ENCODE measurements at places on chromosomes 7 and 10. TPM values are rescaled to one million over a fixed set of nuclear protein-coding genes. Genes with fewer than 3 reads are reported as not detected.
A peak's percentile ranks its signal among the peaks of the same experiment; 100 is the strongest.

The OR2A5 gene
- 0.04 TPM for polyA plus RNA-seq

The MYL10 gene
- 0.35 TPM for polyA plus RNA-seq

The STAG3 gene
- polyA plus RNA-seq, result 9.2 TPM

The PLAU gene
- polyA plus RNA-seq, result 24.3 TPM

The PRTFDC1 gene
- polyA plus RNA-seq, result 48.3 TPM

The NODAL gene
- polyA plus RNA-seq, result 0.38 TPM

The CROT gene
- polyA plus RNA-seq, result 30.8 TPM

The AFAP1L2 gene
- polyA plus RNA-seq, result 48.0 TPM

The SPAM1 gene
- not detected for polyA plus RNA-seq

The CASTOR2 gene
- polyA plus RNA-seq, result 7.6 TPM

The AQP1 gene
- 258 TPM for polyA plus RNA-seq

GRCh38 chr7:127448566-127448965, 56.1 kb upstream of the ZNF800 start:
- no peak for DNase-seq

DNA sequence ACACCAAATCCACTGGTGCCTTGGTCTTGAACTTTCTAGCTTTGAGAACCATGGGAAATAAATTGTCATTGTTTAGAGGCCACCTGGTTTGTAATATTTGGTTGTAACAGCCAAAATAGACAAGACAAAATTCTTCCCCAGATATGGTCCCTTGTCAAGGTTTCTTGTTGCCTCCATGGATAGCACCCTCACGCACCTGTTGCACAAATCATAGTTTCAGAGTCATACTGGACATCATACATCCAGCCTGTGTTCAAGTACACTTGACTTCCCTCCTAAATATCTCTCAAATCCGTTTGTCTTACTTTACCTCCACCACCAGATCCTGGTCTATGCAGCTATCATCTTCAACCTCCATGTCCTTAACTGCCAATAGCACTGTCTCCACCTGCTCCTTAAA, 256.7 kb upstream of the IGFBP3 start:
- DNase-seq, result no peak

GRCh38 chr10:80487421-80487785, 33.3 kb downstream of the TSPAN14 start:
- DNase-seq, result no peak

DNA sequence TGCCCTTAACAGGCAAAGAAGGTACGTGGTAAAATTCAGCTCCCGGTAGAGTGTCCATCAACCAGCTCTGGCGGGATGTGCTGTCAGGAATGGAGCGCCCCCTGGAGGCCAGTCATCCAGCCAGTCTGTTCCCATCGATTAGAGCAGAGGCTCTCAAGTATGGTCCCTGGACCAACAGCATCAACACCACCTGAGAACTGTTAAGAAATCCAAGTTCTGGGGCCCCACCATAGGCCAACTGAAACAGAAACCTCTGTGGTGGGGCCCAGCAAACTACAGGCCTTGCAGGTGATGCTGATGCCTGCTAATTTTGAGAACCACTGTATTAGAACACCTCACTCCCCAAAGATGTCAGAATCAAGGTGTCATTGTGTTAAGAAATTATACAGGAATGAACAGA, 109.2 kb downstream of the DPY19L1 start:
- no peak for DNase-seq

GRCh38 chr10:31263903-31264302, 55.1 kb upstream of the ZEB1 start:
- DNase-seq, result no peak

DNA sequence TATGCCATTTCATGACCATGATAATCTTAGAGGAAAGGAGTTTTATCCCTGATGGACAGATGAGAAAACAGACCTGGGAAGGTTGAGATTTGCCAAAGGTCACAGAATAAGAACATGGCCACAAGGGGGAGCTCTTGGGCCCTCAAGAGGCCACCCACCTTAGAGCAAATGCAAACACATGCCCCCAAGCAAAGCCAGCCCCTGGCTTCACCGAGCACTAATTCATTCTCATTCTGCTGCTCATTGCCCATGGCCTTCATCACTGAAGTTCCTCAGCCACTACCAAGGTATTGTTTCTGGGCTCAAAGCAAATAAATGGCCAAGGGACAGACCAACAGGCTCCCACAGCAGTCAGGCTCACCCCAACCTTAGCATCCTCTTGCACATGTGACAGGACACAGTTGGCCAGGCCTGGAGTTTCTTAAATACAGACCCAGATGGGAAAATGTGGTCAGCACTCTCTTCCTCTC, 44.2 kb downstream of the PDLIM1 start:
- no peak for DNase-seq

- no peak for DNase-seq
Measured at GRCh38 chr10:132257271-132257670, 50.5 kb downstream of the STK32C start.

- DNase-seq, result no peak
Measured at GRCh38 chr7:157854066-157854891, 517.5 kb downstream of the DNAJB6 start.

DNA sequence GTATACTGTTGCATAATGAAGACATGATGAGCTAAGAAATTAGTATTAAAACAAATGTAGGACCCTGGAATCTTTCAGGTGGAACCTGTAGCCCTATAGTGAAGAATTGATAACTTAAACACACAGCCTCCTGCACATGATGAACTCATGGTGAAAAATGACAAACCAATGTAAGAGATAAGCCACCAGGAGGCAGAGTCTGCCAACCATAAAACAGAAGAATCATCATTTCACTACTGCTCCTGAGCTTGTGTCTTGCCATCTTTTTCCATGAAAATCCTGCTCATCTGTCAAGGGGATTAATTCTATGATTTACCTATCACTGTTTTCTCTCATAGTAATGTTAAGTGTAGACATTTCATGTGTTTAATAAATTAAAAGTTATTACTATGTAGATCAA, 363.9 kb downstream of the MALRD1 start:
- DNase-seq, result no peak

DNA sequence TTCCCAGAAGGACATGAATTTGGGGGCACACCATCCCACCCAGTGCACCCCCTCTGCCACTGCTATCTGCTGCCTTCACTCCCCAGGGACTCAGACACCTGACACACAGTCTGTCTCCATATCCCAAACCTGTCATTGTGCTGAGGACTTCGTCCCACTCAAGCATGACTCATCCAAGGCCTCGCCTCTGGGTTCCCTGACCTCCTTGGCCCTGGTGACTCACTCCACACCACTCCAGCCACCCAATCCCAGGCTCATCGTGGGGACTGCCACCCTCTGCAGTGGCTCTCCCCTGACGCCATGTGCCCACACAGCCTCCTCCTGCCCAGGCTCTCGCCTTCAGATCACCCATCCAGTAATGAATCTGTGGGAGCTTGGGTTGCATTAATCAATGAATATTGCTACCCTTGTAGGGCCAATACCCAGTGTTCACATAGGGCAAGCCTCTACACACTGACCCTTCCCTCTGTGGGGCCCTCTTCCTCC, 6.6 kb upstream of the INSIG1 start:
- no peak for DNase-seq

- DNase-seq, result no peak
Measured at GRCh38 chr7:111730476-111731300, 168.4 kb upstream of the IMMP2L start.

- no peak for DNase-seq
Measured at GRCh38 chr7:39349452-39350123, 216.6 kb upstream of the YAE1 start.

DNA sequence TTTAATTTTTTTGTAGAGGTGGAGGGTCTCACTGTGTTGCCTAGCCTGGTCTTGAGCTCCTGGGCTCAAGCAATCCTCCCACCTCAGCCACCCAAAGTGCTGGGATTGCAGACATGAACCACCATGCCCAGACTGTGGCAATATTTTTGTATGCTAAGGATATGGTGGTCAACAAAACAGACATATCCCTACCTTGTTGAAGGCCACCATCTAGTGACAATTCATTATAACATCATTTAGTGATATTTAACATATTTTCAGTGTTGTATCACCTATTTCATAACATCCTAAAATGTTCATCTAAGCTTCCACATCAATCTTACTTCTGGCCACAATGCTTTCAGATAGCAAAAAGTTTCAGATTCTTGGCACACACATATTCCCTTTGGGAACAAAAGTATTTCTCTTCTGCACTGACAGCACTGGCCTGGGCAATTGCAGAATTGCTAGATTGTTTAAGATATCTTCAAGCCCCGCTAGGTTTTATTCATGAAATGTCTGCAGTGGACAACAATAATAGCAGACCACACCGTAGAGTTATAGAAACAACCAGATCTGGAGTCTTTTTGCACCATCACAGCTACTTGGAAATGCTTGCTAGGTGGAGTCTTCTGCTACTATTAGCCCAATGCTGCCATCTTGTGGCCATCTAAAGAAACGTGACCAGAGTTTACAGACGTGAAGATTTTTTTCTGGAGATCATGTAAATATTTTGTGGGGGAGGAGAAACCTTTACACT, 58.4 kb downstream of the DNAJC12 start:
- DNase-seq, result peak; percentile 48

DNA sequence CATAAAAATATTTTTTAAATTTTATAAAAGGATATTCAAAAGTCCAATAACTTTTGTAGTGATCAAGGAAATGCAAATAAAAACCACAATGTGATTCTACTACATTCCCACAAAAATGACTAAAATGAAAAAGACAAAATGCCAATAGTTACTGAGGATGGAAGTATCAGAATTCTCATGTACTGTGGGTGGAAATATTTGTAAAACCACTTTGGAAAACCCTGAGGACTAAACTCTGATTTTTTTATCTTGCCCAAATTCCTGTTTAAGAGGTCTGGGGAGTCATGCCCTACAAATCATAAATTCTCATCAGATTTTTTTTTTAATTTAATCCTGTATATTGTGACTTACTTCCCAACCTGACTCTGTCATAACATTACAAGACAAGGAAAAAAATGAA, 9.8 kb upstream of the SEMA3D start:
- DNase-seq, result no peak

DNA sequence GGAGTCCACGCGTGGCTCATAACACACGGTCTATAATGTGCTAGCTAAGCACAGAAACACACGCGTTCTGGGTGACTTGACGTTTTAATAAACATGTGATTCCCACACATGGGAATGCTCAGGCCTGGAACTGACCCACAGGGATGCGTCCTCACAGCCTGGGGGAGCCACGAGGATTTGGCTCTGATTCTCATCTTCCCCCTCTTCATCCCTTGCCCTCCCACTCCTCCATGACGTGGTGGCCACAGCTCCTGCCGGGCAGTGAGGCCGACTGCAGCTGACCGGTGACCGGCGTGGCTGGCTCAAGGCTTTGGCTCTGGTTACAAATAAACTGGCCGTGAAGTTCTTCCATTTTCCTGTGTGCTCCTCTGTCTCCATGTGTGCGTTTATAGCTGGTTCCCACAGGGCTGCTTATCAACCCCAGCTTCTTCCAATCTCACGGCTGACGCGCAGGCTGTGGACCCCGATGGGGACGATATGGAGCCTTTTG, 40.9 kb upstream of the KLF6 start:
- no peak for DNase-seq

DNA sequence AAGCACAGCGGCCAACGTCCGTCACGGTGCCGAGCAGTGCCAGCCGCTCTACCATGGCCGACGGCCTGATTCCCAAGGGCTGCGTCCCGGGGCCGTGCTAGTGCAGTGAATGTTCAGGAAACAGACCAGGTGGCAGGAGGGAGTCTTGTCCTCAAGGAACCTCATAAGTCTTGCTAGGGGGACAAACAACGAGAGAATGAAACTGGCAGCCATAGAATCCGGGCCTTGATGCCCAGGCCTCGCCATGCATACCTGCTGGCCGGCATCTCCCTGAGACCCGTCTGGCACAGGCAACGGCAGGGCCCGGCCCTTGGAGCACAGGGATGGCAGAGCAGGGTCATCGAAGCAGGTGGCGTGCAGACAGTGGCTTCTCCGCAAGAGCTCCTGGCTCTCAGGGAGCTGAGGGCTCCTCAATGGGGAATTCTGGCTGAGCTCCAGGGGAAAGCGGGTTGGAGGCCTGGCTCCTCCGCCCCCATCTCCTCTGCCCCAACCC, 58.8 kb downstream of the DIP2C start:
- DNase-seq, result no peak

DNA sequence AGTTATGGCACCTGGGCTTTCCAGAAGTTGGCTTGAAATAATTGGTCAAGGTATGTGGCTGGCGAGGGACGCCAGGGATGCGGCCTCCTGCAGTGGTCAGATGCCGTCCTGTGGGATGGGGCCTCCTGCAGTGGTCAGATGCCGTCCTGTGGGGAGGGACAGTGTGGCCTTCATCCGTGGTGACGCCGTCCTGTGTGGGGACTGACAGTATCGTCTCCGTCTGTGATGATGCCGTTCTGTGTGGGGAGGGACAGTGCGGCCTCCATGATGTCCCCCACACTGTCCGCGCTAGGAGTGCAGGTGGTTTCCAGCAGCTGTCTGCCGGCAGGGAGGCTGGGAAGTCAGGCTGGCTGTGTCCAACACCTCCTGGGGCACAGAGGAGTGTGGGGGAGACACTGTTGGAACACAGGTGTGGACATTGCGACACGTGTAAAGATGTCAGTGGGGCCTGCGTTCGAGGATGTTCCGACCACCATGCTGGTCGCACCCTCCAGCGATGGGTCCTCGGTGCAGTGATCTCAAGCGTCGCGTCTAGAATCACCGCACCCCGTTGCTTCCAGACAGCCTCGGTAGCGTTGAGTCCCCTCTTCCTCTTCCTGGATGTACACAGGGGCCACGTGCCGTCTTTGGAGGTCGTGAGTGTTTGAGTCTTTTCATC, 52.6 kb downstream of the INPP5A start:
- no peak for DNase-seq

- no peak for DNase-seq
Measured at GRCh38 chr7:79403451-79403850, 50.0 kb downstream of the MAGI2 start.

DNA sequence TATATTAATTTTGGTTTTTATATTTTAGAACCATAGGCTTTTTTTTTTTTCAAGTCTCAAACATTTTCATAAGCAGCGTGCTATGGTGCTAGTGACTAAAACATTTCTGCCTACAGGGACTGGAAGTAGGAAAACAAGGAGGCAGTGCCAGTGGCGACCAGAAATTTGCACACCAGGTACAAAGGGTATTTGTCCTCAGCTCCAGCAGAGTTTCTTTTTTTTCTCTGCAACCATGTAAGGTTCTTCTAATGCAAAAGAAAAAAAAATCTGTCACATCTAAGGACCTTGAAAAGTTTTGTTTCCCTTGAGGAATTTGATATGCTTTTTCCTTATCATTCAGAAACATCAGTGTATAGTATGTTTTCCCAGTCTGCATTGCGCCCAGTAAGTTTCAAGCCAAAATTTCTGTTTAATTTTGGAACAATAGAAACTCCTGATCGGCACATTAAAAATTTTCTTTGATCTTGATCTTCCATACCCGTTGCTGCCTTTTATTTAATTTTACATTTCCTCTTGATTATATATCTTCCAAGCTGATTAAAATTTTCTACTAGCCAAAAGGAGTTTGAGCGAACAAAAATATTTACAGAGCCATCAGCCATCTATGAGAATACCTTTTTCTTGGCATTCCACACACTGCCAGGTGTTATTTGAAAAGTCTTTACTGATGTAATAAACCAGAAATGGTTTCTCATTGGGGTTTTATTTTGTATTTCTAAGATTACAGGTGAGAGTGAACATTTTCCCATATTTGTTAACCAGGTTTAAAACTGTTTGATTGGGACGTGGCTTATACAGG, 956 bp upstream of the KLHDC10 start:
- DNase-seq, result no peak

GRCh38 chr7:28136420-28136819, 44.2 kb downstream of the JAZF1 start:
- DNase-seq, result no peak

All from right renal cortex interstitium (tissue), 3 donors.